ENCODE measurements at places on chromosomes 7 and 10.

DNA sequence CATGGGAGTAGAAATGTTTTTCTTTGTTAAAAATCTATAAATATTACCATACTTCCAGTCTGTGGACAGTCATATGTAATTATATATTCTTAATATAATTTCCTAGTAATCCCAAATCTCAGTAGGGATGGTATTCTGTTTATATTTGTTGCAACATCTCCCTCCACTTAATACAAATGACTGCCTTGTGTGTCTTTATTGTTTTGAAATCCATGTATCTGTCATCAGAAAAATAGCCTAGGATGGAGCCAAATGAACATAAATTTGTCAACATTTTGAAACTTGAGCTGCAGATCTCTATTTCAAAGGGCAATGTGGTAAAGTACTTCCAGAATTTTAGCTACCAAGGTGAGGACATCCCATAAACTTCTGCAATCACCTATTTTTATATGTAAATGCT, 290.7 kb downstream of the TSPAN12 start:
- DNase-seq = no peak

DNA sequence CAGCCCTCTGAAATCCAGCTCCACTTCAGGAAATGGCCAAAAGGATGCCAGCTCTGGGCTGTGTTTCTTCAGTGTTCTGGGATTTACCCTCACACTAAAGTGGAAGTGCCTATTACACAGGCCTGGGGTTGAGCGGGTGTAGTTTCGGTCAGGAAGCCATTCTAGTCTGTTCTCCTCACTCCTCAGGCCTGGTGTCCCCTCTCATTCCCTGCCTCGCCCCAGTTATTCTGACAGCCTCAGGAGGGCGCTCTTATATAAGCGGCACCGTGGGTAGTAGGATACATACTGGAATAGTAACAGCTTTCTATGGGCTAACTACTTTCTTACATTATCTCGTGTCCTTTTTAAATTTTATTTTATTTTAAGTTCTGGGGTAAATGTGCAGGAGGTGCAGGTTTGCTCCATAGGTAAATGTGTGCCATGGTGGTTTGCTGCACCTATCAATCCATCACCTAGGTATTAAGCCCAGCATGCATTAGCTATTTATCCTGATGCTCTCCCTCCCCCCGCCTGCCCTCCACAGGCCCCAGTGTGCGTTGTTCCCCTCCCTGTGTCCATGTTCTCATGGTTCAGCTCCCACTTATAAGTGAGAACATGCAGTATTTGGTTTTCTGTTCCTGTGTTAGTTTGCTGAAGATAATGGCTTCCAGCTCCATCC, 12.2 kb upstream of the LGI1 start:
- DNase-seq = no peak

GRCh38 chr7:87000344-87000743, 59.1 kb downstream of the ELAPOR2 start:
- no peak for DNase-seq

GRCh38 chr10:34010891-34011290, 676.4 kb upstream of the NRP1 start:
- DNase-seq = no peak

DNA sequence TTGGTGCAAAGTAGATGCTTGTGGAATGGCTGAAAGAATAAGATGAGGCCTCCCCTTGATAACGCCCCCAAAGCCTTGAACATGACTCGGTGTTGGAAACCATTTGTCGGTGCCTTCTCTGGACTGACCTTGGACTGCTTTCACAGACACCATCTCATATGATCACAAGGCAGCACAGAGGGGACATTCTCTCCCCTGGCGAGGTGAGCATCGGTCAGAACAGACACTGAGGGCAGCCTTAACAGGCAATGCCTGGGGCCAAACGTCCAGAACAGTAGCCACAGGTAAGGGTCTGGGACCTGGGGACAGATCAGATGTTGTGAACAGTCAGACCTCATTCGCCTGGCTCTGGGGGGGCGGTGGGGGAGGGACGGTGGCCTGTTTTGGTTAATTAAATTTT, 2.8 kb upstream of the TRRAP start:
- no peak for DNase-seq
